ENCODE measurements at places on chromosomes 5 and 9.

DNA sequence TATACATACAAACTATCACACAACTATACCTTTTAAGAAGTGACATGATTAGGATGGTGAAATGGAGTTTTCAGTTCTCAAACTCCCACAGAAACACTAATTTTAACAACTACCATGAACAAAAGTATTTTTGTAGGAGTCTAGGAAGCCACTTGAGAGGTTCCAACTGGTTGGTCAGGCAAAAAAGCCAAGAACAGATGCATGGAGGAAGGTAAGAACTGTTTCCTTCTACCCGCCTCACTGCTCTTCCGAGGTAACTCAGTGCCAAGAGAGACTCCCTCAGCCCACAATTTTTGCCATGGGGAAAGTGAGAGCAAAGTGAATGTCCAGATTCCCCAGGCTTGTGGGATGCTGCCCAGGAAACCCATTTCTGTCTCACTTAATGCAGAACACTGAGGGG, 15.7 kb downstream of the BTNL8 start:
- DNase-seq: no peak

GRCh38 chr9:69620731-69621130, 51.4 kb downstream of the APBA1 start:
- DNase-seq: no peak

DNA sequence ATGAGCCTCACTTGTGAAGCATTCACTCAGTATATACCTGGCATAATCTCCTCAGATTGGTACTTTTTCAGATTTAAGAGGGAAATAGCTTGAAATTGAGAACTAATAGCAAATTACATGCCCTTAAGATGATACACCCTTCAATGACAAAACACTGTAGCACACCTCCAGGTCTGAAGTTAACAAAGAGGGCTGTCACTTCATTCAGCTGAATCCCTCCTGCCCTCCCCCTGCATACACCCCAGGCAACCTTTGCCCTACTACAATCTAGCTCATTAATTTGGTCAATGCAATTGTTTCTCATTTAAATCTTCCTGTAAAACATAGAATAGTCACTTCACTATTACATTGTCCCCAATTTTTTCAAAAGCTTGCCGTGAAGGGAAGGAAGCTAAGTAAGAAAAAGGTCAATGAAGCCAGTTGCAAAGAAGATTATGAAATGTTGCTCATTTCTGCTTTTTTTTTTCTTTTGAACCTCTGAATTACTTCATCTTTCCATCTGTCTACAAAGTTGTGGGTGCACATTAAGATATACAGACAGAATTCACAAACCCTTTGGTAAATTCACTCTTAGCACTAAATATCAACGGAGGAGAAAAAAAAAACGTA, 294.8 kb upstream of the PTGER4 start:
- DNase-seq: no peak

GRCh38 chr5:116859666-116860320, 285.2 kb upstream of the SEMA6A start:
- no peak for DNase-seq

GRCh38 chr9:128091144-128091543, 23.1 kb downstream of the SLC25A25 start:
- DNase-seq: no peak

DNA sequence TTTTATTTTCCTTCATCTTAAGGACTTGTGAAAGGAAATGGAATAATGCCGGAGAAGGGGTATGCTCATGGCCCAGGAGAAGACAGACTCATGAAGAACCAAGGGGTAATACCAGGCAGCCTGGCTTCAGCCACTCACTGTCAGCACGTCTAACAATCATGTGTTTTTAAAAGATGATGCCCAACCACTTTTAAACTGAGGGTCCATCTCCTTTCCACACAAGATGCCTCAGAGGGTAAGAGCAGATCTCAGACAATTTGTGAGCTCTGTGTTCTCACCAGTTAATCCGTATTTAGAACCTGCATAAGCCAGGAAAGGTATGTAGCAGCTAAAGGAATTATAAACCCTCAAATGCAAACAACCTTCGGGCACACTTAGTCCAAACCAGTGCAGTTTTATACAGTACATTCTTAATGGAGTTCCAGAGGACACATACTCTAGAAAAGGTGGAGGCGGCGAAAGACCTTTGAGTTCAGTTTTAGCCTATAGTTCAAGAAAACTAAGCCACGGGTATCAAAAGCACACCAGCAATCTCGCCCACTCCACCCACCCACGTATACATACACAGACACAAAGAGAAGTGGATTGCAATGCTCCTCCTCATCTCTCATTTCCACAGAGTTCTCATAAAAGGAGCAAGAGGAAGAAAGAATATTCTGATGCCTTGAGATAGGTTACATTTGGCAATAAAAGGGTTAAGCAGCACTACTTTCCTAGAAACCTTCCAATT, 2.6 kb downstream of the DIAPH1 start:
- no peak for DNase-seq

GRCh38 chr9:32384002-32384363, 460 bp upstream of the ACO1 start:
- DNase-seq: no peak

DNA sequence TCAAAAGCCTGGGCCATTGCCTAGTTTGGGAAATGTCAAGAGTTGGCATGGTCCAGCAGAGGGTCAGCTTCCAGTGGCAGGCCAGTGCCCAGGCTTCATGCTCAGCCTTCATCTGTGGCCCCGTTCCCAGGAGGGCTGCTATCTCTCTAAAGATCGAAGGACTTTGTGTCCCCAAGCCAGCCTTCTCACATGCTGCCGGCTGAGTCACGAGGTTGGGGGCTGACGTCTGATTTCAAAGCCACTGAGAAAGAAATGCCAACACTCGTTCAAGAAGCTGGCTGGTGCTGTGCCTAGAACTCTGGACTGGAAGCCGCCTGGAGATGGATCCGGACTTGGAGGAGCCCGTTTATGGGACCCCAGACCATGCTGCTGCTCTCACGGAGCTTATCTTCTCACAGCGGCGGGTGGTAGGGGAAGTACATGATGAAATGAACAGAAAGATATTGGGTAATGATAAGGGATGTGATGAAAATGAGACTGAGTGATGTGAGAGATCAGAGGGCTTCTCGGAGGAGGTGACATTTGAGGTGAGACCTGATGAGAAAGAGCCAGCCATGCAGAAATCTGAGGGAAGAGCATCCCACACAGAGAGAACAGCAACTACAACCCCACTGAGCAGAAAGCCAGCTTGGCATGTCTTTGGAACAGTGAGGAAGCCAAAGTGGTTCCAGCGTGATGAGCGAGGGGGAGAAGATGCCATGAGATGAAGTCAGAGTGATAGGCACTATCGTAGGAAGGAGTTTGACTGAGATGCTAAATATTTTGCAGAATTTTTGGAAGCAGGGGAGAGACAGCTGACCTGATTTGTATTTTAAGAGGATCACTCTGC, 54.9 kb upstream of the BOD1 start:
- no peak for DNase-seq

DNA sequence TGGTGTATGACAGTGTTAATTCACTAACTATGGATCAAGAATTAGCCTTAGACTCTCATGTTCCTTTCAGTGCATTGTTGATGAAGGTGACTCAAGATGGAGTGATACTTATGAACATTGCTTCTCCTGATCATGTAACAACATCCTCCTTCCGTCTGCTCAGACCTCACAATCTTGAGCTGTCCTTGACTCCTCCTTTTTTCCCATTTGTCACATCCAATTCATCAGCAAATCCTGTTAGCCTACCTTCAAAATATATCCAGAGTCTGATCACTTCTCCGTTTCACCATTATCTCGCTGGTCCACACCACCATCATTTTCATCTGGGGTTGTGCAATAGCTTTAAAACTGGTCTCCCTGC, 9.2 kb upstream of the SEMA6A start:
- DNase-seq: no peak

- no peak for DNase-seq
Measured at GRCh38 chr9:90147426-90147825, 495.2 kb downstream of the DIRAS2 start.

- no peak for DNase-seq
Measured at GRCh38 chr5:140391312-140391711, 10.3 kb upstream of the ANKHD1 start.

GRCh38 chr5:61275841-61276240, 56.2 kb upstream of the ZSWIM6 start:
- DNase-seq: no peak

GRCh38 chr9:31103836-31104235, 1280.6 kb upstream of the ACO1 start:
- no peak for DNase-seq

DNA sequence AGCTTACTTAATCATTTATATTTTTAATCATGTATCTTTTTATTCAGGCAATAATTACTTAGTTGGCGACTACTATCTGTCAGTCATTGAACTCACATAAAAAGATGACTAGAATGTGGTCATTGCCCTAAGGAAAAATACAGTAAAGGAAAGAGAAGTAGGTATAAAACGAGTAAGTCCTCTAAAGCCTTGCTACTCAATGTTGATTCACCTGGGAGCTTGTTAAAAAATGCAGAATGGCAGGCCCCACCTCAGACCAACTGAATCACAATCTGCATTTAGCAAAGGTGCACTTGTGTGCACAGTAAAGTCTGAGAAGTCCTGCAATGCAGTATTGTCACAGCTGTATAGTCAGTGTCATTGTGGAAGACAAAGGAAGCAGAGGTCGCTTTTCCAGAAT, 592.4 kb downstream of the CSNK1G3 start:
- DNase-seq: no peak

DNA sequence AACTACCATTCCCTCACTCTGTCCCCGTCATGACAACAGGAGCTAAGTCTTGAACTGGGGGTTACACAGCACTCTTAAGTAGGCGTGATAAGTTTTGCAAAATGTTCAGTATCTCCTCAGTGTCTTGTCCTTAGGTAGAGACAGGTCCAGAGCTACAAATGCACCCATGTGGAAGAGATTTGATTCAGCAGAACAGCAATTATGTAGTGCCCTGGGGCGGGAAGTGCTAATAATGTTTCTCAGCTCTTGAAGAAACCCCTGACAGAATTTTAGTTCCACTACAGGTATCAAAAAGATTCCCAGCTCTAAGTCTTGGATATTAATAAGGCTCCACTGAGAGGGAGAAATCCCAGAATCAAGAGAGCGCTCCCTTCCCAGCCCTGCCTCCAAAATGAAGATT, 49.6 kb downstream of the DCP2 start:
- no peak for DNase-seq

- DNase-seq: no peak
Measured at GRCh38 chr5:119328753-119329602, 26.8 kb upstream of the TNFAIP8 start.

GRCh38 chr5:34621277-34622097, 34.6 kb upstream of the RAI14 start:
- no peak for DNase-seq

DNA sequence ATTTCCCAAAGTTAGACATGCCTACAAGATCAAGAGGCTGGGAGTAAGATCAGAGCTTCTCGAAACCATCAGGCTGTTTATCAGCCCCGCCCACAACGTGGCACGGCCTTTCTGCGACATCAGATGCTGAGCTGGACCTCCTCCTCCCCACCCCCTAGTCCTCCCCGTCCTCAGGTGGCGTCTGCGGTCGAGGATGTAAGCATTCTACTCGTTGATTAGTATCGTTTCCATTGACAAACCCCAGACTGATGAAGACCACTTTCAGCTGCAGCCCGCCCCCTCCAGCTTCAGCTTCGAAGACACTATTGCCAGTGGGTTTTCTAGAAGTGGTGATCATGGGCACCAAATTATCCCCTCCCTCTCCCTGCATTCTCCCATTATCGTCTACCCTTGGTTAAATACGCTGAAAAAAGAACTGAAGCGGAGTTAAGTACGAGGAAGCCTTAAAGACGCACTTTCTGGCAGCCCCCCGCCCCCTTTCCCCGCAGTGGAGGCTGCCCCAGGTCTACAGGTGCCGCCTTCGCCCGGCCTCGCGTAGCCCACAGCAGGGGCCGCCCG, 1.1 kb downstream of the PPIC start:
- no peak for DNase-seq

GRCh38 chr9:89591274-89592212, 13.3 kb upstream of the GADD45G start:
- DNase-seq: no peak
